ENCODE measurements at places on chromosomes 4 and X.

- no peak for DNase-seq
Measured at GRCh38 chrX:23935106-23935505, 27.3 kb downstream of the CXorf58 start.

- DNase-seq, result no peak
Measured at GRCh38 chr4:54014666-54015160, 49.7 kb downstream of the CHIC2 start.

- no peak for DNase-seq
Measured at GRCh38 chr4:125489952-125490690, 175.4 kb downstream of the FAT4 start.

DNA sequence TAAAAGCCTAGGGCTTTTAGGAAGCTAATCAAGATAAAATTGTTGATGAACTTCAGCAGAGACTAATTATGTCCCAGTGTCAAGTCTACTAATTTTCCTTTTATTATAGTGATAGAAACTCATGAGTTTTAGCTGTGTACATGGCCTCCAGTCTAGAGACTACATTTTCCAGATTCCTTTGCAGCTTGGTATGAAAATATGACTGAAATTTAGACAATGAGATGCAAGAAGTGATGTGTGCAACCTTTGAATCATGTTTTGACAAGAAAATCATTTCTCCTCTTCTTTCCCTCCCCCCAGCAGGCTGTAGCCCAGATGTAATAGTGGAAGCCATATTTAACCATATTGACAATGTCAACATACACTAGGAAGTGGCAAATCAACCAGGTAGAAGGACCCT, 30.3 kb upstream of the IL13RA2 start:
- DNase-seq, result no peak

DNA sequence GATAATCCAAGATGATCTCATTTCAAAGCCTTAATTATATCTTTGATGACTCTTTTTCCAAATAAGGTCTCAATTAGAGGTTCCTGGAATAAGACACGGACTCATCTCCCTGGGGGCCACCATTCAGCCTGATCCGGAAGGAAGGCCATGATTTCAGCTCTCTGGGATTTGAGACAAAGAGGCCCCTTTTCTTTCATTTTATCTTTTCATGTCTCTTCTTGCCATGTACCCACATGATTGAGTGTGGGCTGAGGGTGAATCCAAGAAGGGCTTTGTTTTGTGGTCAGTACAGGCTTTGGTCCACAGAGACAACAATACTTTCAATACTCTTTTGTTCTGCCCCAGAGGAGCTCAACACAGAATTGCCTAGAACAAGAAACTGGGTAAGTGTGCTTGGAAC, 261.2 kb downstream of the TRIML1 start:
- no peak for DNase-seq

DNA sequence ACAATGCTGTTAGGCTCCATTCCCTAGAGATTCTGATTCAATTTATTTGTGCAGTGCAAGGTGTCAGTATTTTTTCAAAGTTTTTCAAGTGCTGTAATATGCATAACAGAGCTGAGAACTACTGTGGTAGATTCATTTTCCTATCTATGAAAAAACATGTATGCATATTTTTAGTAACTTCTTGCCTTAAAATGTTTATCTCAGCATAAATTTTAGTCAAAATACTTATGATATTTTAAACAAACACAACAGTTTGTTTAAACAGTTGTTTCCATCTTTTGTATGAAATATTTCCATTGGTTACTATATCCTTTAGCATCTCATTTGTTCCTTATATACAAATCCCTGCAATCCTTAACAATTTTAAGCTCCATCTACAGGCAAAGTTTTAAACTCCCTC, 624.8 kb upstream of the ADGRL3 start:
- no peak for DNase-seq

GRCh38 chr4:41064953-41065352, 149.4 kb downstream of the APBB2 start:
- DNase-seq, result no peak

DNA sequence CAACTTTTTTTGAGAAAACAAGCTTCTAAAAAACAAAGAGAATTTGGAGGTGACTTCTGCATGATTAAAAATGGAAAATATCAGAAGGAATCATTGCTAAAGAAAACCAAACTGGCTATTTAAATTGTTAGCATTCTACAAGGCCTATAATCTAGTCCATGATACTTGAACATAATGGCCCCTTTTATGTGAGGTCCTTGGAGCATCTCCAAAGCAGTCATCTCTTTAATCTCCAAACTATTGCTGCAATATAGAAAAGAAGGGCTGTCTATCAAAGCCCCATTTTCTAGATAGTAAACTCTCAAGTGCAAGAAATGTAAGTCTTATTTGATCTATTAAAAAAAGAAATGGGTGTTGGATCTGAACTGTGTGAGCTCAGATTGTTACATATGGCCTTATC, 615.1 kb downstream of the CENPC start:
- DNase-seq, result no peak

- no peak for DNase-seq
Measured at GRCh38 chr4:118395057-118395644, 42.3 kb upstream of the PRSS12 start.

DNA sequence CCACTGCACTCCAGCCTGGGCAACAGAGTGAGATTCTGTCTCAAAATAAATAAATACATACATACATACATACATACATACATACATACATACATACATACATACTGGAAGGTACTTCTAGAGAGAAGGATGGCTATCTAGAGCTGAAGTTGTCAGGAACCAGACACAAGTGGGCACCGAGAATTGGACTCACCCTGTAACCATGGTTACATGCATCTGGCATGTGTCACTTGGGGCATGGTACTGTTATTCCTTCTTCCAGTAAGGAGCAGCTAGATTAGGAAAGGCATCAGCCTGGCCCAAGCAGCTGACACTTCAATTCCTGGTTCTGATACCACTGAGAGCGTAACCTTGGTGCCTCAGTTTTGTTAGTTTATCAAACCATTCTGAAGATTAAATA, 127.1 kb downstream of the SH3KBP1 start:
- DNase-seq, result peak; percentile 24

DNA sequence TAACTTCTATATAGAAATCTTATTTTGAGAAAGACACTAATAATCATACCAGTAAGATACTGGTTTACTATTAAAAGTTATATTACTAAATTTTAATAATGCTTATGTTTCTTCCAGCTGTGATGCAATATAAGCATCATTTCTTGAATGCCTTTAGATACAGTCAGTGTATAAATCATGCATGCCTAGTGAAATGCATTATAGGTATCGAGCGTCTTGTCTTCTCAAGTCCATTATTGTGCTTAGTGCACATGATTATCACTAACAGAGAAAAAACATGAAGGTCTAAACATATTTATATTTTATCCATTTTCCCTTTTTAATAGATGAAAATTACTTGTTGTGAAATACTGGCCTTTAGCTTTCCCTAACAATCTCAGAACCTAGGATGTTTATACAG, 1021.5 kb upstream of the AGA start:
- no peak for DNase-seq

DNA sequence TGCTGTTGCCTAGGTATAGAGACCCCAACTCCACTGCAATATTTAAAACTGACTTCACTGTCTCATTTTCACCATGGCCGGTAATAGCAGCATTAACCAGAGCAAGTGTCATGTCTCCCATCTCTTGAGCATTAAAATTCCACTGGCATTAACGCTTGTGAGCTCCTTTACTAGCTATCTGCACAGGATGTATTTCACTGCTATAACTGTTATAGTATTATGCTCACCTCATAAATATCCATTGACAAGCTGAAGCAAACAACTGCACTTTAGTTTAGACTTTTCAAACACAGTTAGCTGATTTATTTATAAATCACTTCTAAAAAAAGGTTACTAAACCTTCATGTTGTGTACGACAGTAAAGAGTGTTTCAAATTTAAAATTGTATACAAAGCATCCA, 157.8 kb downstream of the ANTXR2 start:
- DNase-seq, result no peak

DNA sequence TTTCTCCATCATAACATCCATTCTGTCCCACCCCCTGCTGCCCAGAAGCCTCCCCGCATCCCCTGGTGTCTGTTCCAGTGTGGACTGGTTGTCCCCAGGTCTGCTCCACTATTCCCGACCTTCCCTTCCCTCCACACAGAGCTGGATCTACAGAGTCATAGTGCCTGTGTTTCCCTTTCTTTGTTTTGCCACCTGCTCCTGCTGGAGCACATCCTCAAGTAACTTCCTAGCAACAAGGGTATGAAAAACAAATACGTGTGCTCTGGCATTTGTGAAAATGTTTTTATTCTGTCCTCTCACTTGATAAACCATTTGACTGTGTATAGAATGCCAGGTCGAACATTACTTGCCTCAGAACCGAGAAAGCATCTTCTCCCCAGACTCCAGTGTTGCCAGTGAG, 29.9 kb upstream of the ADRA2C start:
- DNase-seq, result no peak

DNA sequence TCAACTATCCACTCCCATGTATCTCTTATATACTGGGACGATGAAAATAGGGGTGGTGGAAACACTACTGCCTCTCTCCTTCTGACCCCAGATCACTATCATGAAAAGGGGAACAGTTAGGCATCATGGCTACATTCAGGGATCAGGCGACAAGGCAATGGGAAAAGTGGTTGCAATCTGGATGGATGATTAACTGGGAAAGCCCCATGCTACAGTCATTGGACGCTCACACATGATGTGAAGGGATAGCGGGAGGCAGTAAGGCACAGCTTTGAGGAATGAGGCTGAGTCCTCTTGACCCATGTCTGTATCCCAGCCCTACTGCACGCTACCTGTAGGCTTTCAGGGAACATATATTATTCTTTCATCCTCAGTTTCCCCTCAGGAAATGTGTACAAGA, 10.2 kb downstream of the GASK1B start:
- DNase-seq, result no peak

GRCh38 chrX:799808-800207, 169.2 kb downstream of the SHOX start:
- no peak for DNase-seq

DNA sequence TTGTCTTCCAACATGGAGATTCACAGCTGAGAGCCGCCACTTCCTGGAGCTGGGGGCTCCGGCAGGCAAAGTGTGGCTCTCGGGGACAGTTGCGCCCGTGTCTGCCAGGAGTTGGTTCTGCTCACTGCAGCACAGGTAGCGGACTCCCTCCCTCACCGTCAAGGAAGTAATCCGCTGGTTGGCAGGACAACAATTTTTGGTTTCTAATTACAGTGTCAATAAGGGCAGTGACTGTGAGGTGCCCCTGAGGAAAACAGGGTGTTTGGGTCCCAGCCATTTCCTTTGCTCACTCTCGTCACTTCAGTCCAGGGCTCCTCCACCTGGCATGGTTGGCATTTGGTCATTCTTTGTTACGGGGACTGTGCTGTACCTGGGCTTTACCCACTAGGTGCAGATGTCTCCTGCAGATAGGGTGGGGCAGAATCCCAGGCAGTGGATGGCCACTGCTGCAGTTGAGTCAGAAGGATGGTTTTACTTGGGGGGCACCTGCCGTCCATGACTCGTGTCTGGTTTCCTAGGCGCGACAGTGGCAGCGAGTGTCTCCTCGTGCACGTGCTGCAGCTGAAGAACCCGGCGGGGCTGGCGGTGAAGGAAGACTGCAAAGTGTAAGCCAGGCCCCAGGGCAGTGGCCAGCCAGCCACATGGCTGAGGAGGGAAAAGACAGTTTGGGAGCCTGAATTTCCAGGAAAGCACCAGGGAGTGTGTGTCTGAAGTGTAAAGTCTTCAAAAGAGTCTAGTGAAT, 32.1 kb upstream of the CLCN4 start:
- DNase-seq, result no peak

DNA sequence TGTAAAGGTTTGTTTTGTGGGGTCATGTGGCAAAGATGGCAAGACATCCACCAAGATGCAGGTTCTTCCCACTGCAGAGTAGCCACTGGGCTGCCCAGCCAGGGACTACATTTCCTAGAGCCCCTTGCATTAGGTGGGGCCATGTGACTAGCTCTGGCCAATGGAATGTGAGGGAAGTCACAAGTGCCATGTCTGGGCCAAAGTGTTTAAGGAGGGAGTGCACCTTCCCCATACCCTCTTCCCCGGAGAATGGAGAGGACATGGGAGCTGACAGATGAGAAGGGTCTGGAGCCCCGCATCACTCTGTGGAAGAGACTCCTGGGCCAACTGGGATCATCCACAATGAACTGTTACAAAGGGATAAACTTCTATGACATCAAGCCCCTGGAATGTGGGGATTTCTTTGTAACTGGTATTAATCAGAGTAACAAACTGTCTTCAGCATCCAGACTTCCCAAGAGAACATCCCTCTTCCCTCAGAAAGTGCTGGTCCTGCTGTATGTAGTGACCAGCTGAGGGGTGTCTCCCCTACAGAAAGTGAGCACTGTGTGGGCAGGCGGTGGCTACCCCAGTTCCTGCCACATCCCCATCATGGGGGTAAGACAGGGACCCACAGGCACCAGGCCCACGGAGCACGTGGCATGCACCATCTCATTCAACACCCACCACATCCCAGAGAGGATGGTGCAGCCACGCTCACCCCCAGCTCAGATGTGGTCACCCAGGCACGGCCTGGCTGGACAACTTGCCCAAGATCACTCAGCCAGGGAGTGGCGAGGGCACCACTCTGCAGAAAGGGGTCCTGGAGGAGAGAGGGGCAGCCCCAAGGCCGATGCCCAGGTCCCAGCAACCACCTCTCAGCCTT, 10.9 kb downstream of the PPP2R2C start:
- no peak for DNase-seq

DNA sequence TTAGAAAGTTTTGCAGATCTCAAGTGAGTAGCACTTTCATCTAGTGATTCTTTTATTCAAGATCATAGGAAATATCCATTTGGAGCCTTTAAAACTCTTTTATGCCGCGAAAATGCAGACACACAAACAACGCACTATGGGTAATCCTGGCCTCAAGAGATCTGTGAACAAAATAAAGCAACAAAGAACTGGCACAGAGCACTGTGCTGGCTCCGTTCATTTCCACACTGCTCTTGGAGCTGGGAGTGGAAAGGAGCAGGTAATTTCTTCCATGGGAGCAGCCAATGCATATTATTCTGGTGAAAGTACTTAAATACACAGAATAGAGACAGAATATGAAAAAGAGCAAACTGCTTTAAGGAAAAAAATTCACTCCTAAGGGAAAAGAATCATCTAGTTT, 172.7 kb upstream of the FRG1 start:
- DNase-seq, result no peak

GRCh38 chr4:128068918-128069317, 7.8 kb downstream of the LARP1B start:
- DNase-seq, result no peak
